ENCODE measurements at places on chromosomes 12 and 14.

DNA sequence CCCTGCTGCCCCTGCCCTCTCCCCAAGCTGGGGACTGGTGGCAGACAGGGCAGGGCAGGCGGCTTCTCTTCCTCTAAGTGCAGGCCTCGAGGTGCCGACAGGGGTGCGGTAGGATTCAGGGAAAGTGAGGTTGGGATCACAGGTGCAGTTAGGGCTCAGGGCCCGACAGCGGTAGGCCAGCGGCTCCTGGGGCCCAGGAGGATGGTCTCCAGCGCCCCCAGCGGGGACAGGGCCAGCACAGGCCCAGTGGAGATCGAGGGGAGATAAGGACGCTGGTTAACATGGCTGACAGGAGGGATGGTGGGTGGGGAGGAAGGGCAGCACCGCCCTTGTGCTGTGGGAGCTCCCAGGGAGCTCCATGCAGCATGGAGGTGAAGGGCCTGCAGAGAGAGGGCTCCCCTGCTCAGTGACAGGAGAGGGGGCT, 935 bp upstream of the CRIP1 start:
- DNase-seq = no peak

DNA sequence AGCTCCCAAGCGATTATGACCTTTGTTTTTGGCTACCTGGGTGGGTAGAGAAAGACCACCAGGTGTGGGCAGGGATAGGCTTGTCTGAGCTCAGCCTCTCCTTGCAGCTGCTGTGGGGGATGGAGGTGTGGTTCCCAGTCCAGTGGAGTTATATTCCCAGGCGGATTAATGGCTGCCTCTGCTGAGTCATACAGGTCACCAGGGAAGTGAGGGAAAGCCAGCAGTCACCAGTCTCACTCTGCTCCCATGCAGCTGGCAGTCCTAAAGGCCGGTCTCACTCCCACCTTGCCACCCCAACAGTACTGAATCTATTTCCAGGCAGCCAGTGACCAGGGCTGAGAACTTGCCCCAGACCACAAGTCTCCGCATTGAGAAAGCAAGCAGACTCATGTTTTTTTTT, 399.2 kb downstream of the VRK1 start:
- no peak for DNase-seq

DNA sequence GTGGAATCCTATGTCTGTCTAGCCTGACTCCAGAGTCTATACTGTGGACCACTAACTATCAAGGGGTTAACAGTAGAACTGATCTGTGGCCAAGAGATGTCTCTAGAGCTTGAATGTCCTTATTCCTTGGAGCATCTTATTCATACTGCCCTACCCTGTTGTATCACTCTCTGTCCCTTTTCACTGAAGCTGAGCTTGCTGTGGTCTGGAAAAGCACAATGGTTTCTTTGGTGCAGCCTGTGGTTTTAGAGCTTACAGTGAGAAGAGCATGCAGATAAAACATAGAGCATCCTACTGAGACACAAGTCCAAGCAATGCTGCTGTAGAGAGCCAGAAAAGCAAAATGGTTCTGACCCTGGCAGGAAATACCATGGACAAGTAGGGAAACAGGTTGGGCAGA, 367.0 kb upstream of the ATP2B1 start:
- DNase-seq = no peak

GRCh38 chr12:21151184-21151583, 20.2 kb downstream of the SLCO1B1 start:
- DNase-seq = no peak

DNA sequence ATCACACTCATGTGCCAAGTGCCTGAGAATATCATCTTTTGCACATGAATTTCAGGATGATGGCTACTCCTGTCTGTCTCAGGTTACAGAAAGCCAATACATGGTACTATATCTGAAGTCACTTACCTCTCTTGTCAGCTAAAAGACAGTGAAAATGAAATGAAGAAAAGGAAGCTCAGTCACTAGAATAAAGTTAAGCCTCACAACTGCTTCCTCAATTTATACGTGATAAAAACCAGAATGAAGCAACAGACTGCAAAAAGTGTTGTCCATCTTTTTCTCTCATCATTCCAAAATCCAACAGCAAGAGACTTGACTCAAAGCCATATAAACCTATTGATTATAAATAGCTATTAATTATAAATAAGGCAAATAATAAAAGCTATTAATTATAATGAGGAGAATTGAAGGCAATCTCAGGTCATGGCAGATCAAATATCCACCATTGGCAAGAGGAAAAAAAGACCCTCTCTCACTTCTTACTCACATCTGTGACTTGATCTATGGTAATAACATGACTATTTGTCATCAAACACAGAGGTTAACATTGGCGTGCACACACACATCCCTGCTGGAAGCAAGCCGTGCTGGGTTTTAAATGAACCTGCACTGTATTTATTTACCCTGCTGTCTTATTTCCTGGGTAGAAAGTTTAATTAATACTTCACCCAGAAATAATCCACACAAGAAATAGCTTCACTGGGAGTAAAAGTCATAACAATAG, 10.0 kb downstream of the NIN start:
- DNase-seq = no peak

- DNase-seq = no peak
Observed at GRCh38 chr12:52221912-52222457, 11.1 kb upstream of the KRT7 start.

GRCh38 chr12:56634242-56634836, 4.2 kb upstream of the BAZ2A start:
- DNase-seq = peak; percentile 66
